ENCODE measurements at places on chromosomes 1 and 21. TPM values are rescaled to one million over a fixed set of nuclear protein-coding genes. Genes with fewer than 3 reads are reported as not detected.

Gene KRTAP21-3
- total RNA-seq, result not detected

Gene CFHR4
- not detected for total RNA-seq

Gene CYB5RL
- 4.1 TPM for total RNA-seq

Gene PTPRC
- total RNA-seq, result 15.0 TPM

Gene CRYBG2
- not detected for total RNA-seq

DNA sequence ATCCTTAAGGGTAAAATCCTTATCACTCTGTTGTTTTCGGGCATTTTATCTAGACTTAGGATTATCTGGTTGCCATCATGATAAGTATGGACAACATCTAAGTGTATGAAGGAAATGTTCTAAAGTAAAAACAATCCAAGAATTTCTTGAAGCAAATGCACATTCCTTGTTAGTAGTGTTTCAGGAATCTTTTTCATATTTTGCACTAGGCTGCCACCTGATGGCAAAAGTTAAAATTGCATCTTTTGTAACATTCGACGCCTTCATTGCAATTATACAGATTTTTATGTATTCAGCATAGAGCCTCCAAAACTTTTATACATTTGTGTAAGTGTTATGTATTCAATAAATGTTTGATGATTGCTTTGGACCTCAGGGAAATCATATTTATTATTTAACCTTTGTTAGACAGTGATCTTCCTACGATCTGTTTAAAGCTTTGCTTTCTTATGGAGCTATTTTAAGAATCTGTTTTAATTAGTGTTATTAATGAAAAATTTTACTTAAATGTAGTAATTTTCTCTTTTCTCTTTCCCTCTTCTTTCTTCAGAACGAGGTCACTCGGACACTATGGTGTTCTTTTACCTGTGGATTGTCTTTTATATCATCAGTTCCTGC is 49.4 kb upstream of the KIAA1614 start:
- peak; percentile 18 for DNase-seq

- peak; percentile 43 for DNase-seq
These were observed 3.2 kb downstream of the LRRC42 start for GRCh38 chr1:53949023-53949990.

GRCh38 chr1:6006882-6007281 is 14.7 kb upstream of the NPHP4 start:
- no peak for DNase-seq

GRCh38 chr1:175078629-175079028 is 11.0 kb downstream of the TNN start:
- DNase-seq, result no peak

DNA sequence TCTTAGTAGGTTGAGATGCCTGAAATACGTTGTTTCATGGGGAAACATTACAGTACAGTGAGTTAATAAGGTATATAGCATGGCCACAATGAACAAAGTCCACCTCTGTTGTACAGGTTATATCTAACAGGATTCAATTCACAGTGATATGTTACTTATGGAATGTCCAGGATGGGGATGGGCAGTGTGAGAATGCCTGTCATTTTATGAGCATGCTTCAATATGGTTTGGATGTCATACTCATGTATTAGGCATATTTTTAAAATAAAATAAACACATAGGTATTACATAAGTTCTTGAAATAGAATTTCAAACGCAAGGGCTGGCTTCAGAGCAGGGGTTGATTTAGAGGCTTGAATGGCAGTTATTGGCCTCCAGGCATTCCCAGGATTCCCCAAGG is 6.1 kb upstream of the PHLDA3 start:
- DNase-seq, result no peak

DNA sequence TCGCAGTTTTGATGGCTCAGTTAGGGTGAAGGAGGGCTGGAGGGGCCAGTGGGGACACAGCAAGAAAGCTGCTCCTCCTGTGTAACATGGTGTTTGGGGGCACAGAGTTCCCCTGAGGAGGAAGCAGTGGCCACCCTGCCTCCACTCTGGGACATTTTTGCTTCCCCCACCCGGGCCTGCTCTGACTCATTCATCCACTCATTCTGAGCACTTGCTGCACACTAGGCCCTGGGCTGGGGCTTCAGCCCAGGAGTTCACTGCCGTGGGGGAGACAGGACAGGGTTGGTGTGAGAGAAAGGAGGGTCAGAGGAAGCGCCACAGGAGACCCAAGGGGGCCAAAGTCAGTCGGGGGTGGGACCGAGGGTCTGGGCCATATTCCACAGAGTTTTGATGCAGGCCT is 41.4 kb upstream of the ACOT11 start:
- no peak for DNase-seq

GRCh38 chr1:36088265-36088576 is 471 bp upstream of the ADPRS start:
- DNase-seq, result no peak

DNA sequence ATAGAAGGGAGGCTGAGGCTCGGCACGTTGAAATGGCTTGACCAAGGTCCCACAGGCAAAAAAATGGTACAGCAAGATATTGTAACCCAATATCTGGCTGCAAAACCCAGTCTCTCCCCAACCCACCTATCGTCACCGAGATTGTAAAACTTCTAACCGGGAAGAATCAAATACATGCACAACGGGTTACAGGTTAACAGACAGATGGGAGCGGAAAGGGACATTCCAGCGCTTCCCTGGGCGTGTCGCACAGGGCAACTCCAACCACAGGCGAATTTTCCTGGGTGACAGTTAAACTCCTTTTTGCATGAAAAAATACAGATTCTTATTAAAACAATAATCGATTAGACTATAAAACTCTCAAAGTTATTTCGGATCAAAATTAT is 31.8 kb upstream of the JUN start:
- DNase-seq, result no peak

All from uterus (tissue), 4 donors.